PC-3 (cell line): ENCODE measurements at places on chromosomes 13 and 19. TPM values are rescaled to one million over a fixed set of nuclear protein-coding genes. Genes with fewer than 3 reads are reported as not detected.

Gene NKPD1
- 0.75 and 1.1 TPM in 2 replicates for total RNA-seq

Gene NFILZ
- not detected in 2 replicates for total RNA-seq

Gene GAPDHS
- total RNA-seq, result not detected in 2 replicates

DNA sequence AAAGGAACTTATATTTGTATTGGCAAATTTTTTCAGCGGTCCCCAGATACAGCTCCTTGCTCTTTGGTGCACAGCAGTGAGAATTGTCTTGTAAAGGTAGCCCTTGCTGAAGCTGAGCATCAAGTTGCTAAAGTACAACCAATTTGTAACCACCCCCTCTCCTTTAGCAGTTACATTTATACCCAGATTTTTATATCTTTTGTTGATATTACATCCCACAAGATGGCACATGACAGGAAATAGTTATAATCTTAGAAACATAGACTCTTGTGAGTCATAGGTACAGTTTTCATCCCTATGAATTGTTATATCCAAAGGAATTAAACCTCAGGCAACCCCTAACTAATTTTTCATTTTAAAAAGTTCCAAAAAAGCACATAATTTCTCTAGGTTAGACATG, 523.0 kb upstream of the SLITRK1 start:
- H3K4me3 ChIP-seq, result no peak overlapping the region
- H3K4me1 ChIP-seq, result peaks cover 6% of the 10 kb centered on the region
- no peak for DNase-seq
- H3K36me3 ChIP-seq, result no peaks in the 10 kb centered on the region

- H3K27ac ChIP-seq, result no peak overlapping the region
- DNase-seq, result no peak
Measured at GRCh38 chr19:54248016-54248601, 5.5 kb upstream of the LILRA6 start.

Gene COL4A1
- 35.7 and 48.7 TPM in 2 replicates for total RNA-seq

Gene MUC16
- total RNA-seq, result 0.15 and 0.52 TPM in 2 replicates

Gene FCAR
- not detected in 2 replicates for total RNA-seq

DNA sequence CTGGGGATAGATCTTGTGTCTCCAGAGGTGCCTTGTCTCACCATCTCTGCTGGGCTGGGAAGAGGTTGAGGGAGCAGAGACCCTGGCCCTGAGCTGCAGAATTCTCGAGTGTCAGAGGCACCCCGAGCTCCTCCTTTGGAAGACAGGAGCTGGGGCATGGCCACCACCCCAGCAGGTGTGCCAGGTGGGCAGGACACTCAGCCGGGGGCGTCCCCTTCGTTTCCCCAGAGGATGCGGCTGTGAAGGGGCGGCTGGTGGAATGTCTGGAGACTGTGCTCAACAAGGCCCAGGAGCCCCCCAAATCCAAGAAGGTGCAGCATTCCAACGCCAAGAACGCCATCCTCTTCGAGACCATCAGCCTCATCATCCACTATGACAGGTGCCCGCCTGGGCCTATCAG, 14.5 kb downstream of the FUZ start:
- H3K4me3 ChIP-seq, result no peak overlapping the region
- no peak overlapping the region for H3K27ac ChIP-seq
- peaks cover 65% of the 10 kb centered on the region for H3K36me3 ChIP-seq

Gene RFX1
- total RNA-seq, result 7.5 and 9.2 TPM in 2 replicates

- no peak for DNase-seq
- H3K4me3 ChIP-seq, result no peak overlapping the region
- no peak overlapping the region for H3K27ac ChIP-seq
Measured at GRCh38 chr19:4690361-4690760, 20.2 kb upstream of the MYDGF start.

Gene APOC1
- 2.7 and 3.3 TPM in 2 replicates for total RNA-seq

Gene UNC13A
- not detected in 2 replicates for total RNA-seq

DNA sequence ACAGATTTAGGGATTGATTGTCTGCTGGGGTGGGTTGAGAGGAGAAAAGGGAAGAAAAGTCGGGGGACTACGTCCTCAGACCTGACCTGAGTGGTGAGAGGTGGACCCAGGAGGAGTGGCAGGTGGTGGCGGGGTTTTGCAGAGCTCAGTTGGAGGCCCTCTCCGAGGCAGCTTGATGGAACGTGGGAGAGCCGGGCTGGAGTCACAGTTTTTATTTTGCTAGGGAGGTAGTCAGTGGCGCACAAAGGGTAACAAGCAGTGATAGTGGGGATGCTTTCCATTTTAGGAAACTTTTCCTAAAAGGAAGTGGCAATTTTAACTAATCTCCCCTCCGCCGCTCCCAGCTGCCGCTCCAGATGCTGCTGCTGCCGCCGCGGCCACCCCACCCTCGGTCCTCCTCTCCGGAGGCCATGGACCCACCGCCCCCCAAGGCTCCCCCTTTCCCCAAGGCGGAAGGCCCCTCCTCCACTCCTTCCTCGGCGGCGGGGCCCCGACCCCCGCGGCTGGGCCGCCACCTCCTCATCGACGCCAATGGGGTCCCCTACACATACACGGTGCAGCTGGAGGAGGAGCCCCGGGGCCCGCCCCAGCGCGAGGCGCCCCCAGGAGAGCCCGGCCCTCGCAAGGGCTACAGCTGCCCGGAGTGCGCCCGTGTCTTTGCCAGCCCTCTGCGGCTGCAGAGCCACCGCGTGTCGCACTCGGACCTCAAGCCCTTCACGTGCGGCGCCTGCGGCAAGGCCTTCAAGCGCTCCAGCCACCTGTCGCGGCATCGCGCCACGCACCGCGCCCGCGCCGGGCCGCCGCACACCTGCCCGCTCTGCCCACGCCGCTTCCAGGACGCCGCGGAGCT, 1.1 kb upstream of the ZNF581 start:
- no peaks in the 10 kb centered on the region for H3K27me3 ChIP-seq
- peak overlapping the region; percentile 96 for H3K4me3 ChIP-seq
- peaks cover 38% of the 10 kb centered on the region for H3K4me1 ChIP-seq
- peaks cover 14% of the 10 kb centered on the region for H3K36me3 ChIP-seq
